ENCODE measurements at places on chromosomes 6 and 20.

DNA sequence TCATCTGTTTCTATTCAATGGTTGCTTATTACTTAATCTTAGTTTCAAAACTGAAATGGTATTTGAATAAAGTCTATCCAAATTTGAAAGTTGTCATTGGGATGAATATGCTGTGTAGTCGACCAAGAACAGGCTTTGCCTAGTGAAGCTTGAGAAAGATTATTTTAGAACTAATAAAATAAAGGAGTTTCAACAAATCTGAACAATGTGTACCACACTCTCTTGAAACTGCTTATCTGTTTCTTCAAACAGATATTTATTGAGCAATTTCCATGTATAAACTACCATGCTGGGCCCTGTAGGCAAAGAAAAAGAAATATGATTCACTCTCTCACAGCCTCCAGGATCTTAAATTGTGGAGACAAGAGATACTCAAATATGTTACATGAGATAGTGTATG is 174.4 kb downstream of the OGFRL1 start:
- DNase-seq, result no peak

DNA sequence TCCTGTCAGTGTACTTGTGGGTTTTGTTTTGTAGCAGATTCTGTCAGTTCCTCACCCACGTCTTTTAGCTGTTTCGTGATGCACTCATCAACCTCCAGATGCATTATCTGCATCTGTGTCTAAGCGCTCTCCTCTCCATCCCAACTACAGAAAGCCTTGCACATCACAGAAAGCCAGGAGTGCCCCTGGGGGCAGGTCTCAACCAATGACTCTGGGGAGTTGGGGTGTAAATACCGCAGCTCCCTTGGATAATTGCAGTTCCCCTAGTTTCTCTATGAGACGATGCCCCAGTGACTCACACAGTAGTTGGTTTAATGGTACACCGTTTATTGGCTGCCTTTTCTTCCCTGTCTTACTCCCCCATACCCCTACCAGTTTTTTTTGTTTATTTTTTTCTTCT is 158.1 kb downstream of the SOX4 start:
- no peak for DNase-seq

GRCh38 chr20:5486377-5487054 is 169.8 kb upstream of the PROKR2 start:
- no peak for DNase-seq

DNA sequence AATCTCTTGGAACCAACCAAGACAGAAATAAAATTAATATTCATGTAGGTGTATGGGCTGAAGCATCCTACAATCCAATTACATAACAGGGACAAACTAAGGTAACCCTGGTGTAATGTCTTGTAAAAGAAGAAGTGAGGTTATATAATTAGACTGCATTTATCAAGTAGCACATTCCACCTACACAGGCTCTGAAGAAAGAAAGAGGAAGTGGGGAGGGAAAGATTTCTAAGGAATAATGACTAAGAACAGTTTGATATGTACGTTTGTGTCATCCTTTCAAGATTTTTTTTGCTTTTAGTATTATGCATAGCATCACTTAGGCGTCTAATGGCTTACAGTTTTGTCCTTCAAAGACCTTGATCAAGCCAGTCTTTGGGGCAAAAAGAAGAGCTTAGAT is 139.7 kb downstream of the PLCB1 start:
- DNase-seq, result no peak

DNA sequence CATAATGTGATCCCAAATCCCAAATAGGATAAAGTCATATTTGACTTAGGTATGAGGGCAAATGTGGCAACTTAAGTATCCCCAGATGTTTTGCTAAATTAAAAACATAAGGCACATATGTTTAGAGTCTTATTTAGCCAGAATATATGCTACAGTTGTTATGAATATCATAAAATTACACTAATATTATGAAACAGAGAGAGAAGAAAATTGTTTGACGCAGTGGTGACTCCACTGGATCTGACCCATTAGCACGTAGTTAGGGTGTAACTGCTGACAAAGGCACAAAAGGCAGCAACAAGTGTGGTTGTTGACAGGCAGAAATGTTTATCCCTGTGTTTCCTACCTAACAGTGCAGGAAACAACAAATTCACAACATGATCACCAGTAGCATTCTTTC is 152.4 kb upstream of the THBS2 start:
- no peak for DNase-seq

DNA sequence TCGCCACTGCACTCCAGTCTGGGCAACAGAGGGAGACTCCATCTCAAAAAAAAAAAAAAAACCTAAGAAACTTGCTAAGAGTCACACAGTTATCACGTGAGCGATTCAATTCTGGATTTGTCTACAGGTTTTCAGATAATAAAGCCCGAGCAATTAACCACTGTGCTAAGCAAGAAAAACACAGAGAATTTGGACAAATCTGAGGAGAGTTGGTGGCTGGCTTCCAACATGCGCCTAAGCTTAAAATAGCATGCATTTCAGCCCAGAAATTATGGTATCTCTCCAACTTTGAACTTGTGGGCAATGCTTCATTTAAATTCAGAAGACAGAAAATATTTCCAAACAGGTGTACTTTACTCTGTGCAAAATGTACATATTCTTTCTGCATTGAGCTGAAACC is 232.9 kb downstream of the TSHZ2 start:
- DNase-seq, result no peak

GRCh38 chr6:87653074-87653962 is 48.7 kb downstream of the AKIRIN2 start:
- no peak for DNase-seq

DNA sequence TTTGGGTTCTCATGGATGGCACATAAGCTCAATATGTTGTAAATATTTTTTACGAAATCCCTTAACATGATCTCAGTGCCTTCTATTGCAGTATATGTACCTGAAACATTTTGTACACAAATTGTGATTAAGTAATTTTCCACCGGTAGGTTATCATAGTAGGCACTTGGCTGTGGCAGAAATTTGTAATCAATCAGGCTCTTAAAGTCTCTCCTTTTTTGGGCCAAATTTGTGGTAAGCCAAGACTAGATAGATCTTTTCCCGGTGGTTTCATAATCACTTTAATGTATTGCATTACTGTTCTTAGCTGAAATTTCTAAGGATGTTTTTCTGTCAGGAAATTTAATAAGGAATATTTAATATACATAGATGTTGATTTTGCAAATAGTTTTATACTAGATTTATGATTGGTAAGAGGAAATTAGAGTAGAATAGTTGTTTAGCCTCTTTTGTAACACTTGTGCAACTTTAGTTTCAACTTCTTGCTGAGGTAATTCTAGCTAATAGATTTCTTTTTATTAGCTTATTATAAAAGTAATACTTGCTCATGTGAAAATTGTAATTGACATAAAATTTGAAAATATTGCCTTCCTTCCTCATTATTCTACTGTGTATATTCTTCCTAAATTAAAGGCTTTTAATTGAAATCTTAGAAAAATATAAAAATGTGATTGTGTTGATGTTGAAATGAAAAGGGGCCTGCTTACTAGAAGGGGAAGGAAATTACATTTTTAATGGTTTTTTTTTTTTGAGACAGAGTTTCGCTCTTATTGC is 3.2 kb downstream of the PCMT1 start:
- DNase-seq, result no peak

DNA sequence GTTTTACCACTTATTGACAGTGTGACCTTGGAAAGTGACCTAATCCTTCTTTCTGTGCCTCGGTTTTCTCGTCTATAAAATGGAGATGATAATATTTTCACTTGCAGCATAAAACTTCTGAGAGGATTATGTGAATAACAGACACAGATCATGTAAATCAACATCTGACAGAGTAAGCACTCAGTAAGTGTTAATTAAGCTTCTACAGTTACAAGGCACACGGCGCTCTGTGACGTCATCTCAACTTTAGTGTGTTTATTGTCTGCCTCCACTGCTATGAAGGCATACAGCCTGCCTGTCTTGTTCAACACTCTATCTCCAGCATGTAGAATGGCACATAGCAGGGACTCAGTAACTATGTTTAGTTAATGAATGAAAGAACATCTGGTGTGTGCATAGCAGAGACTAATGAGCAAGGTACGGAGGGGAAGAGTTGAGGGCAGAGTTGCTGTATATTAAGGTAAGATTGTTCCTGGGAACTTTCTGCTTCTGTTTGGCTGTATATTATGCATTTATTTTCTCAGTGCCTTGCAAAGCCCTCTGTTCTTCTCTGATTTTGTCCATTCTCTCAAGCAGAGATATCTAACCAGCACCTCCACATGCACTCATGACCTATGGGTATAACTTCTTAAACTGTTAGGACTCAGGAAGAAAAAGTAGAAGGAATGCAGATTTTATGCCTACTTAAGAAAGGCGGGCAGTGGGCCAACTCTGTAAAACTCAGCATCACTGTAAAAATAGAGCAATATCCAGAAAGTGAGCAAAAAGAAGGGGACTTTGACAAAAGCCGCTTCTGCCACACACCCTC is 66.4 kb upstream of the STMND1 start:
- DNase-seq, result no peak

DNA sequence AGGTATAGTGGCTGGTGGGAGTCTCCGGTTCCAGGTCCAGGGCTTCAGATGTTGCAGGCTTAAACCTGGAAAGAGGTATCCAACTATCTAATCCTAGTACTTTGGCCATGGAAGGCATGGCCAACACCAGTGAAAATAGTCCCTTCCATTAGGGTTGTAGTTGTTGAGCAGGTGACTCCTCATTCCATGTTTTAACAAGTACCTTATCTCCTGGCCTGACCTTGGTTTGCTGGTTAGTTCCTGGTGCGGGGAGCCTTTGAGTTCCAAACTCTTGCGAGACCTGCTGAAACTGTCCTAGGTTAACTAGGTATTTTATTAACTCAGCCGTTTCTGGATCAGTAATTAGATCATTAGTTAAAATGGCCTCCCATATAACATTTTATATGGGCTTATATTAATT is 165.1 kb upstream of the PROKR2 start:
- no peak for DNase-seq

DNA sequence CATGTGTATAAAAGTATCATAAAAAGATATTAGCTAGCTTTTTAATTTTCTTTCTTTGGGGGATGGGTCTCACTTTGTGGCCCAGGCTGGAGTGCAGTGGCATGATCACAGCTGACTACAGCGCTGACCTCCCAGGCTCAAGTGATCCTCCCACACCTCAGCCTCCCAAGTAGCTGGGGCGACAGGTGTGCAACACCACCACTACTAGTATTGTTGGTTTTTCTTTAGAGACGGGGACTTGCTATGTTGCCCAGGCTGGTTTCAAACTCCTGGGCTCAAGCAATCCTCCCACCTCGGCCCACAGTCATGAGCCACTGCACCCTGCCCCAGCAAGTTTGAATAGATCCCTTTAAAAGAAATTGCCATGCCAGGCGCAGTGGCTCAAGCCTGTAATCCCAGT is 6.5 kb downstream of the TCFL5 start:
- no peak for DNase-seq

DNA sequence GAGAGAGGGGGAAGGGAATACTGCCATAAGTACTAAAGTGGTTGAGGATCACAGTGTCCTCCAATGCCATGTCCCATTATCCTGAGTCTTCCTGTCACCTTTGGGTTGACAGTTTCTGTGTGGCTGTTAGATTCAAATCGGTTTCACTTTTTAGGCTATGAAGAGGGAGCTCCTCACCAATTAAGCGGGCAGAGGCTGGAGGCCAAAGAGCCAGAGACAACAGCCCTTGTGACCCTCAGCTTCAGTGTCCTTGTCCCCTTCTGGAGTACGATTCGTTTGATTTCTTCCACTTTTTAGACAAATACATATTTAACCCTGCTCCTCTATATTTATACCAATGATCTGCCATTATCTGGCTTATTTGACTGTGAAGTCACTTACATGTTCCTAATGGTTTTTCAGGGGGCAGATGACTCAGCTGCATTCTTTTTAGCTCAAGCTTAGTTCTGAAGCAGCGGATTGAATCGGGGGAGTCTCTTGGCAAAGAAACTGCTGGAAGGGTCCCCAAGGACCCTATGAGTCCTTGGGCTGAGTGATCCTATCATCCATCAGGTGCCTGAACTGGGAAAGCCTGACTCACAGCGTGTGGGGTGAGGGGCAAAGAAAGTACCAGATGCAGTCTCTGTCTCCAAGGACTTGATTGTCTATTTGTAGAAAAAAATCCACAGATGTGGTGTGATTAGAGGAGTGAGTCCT is 18.2 kb downstream of the FERMT1 start:
- DNase-seq, result no peak

GRCh38 chr6:86913795-86914194 is 23.5 kb upstream of the HTR1E start:
- DNase-seq, result no peak

GRCh38 chr6:125888989-125889656 is 67.4 kb upstream of the HINT3 start:
- DNase-seq, result no peak

GRCh38 chr6:40456390-40457013 is 130.7 kb downstream of the LRFN2 start:
- no peak for DNase-seq

- DNase-seq, result no peak
Observed at GRCh38 chr6:1986454-1987243, 258.8 kb downstream of the GMDS start.

DNA sequence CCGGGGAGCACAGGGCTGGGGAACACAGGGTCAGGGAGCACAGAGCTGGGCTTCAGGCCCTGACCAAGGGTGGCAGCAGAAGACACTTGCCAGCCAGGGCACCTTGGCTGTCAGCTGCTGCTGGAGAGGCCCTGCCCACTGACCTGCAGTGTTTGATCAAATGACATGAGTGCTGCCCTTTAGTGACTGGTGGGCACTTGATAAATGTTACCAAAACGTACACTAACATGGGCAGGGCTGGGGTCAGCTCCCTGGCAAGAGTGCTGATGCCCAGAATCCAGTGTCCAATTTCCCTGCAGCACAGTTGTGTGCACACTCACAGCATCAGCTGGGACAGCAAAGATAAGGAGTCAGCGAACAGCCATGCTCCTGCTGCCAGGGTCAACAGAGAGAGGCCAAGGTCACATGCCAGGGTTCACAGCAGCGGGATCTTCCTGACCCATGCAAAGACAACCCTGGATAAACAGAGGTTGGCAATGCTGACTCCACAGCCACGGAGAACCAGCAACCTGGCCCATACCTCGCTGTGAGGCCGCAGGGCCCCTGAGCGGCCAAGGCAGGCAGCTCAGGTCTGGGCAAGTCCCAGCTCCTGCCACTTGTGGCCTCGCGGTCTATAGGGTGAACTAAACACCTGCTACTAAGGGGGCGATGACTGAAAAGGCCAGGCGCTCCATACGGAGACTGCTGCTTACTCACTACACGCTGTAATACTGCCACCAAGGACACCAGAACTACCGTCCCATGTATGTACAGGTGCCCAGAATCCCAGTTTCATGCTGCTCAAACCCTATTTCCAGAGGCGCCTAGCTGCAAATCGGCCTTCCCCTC is 46.3 kb downstream of the NINL start:
- DNase-seq, result no peak

DNA sequence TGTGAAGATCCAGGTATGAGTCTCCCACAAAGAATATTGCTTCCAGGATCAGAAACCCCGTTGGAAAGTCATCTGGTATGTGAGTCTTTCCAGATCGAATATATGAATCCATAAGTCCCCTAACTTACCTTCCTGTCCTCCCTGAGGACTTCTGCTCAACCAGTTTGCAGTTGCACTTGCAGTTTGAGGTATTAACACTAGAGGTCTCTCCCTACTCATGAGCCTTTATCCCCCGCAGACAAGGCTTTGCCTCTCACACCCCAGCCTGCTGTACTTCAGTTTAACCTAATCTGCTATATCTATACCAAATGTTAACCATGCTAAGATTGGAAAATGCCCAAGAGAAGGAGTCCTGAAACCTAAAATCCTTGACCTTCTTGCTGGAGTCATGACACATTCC is 135.3 kb upstream of the DEFB112 start:
- DNase-seq, result no peak

GRCh38 chr6:12152023-12152970 is 137.9 kb upstream of the EDN1 start:
- DNase-seq, result no peak

GRCh38 chr6:118768904-118769325 is 117.5 kb upstream of the CEP85L start:
- DNase-seq, result no peak

All from pancreas (tissue), 10 donors.